ENCODE measurements at places on chromosomes 2 and 18.

DNA sequence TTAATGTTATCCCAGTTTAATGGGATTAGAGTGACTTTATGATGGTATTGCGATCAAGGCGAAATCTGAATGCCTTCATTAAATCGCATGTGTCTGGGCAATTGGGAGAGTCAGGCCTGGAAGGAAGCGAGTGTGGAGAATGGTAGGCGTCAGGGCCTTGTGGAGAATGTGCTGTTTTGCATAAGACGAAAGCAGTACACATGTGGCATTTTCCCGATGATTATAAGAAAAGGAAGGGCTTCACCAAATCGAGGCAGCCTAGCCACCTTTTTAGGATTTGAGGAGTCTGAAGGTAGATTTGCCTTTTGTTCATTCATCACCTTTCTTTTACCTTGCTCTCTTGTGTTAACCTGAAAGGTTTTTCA lies 1.0 kb downstream of the ZNF532 start:
- no peak for DNase-seq

GRCh38 chr2:85886141-85886540 lies 2.6 kb downstream of the ST3GAL5 start:
- no peak for DNase-seq

DNA sequence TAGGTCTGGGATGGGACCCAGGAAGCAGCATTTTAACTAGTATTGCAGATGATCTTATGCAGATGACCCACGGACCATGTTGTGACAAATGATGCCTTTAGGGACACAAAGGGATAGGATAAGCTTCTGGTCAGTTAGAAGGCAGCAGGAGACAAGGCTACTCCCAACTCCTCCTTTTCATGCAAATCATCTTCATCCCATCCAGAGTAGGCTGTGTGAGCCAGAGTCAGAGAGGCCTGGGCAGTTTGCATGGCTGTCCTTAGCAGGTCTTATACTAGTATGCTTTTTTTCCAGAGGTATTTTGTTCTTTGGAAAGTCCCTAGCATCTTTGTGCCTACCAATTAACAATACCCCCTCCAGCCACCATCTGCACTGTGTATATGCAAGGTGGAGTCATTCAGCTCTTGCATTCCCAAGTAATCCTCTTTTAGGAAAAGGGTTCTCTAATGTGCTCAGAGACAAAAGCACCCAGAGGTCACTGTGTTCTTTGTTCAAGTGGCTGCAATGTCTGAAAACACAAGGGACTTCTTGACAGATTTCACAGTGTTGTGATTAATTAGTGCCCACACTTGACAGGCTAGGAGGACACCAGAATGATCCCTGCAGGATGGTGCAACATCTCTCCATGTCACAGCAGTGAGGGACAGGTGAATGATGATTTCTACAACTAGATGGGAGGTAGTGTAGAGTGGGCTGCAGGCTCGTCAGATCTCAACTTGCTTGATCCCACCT lies 225.8 kb downstream of the NCKAP5 start:
- no peak for DNase-seq

DNA sequence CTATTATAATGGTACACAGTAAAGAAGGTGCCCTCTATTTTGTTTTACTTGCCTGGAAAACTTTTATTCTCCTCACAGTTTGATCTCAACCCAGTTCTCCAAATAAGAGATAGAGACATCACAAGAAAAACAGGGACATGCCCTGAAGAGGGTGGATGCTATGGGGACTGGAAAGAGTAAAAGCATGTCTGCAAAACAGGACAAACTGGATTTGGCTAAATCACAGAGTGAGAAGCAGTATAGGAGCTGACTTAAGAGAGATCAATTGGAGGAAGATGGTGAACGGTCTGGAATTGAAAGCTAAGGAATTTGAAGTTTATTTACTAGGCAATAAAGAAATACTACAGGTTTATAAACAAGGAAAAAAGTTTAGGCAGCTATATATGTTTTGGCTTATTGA lies 33.0 kb downstream of the SP140L start:
- DNase-seq = no peak

DNA sequence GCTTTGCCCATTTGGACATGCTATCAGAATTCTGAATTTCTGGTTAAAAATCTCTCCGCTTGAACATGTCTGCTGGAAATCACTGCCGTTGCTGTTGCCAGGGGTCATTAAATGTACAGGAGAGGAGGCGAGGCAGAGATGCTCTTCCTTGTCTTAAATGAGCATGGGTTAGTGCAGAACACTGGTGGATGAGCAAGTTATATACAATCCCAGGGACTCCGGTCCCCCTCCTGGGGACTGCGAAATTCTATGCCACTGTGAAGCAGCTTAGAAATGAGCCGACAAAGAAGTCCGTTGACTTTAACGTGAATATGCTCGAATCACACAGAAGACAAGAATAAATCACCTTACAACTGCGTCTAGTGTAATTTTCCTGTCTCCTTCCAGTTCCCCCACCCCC lies 95.1 kb upstream of the KLHL14 start:
- no peak for DNase-seq

GRCh38 chr18:7038330-7038851 lies 79.2 kb downstream of the LAMA1 start:
- DNase-seq = no peak

DNA sequence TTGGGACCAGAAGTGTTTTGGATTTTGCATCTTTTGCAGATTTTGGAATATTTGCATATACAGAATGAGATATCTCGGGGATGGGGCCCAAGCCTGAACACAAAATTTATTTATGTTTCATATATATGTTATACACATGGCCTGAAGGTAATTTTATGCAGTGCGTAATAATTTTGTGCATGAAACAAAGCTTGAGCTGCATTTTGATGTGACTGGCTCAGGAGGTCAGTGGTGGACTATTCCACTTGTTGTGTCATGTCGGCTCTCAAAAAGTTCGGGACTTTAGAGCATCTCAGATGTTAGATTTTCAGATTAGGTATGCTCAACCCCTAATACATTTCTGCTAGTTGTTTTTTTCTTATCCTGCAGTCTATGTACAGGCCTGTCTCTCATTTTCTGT lies 145.4 kb downstream of the FAM210A start:
- no peak for DNase-seq

GRCh38 chr2:13056259-13056843 lies 339.6 kb downstream of the TRIB2 start:
- DNase-seq = no peak

DNA sequence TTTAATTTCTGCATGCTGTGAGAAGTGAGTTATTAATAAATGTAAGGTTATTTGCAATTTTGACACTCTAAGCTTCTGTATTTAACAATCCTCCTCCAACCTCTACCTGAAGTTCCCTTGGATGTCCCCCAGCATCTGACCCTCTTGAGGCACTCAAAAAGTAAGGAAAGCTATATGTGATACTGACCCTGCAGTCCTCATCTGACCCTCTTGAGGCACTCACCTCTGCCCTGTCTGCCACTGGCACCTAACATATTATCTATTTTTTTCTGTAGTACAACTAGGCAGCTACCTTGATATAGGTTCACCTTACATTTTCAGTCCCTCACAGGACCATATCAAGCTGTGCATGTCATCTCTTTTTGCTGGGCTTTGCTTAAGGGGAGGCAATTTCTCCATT lies 583.4 kb upstream of the PKDCC start:
- no peak for DNase-seq

DNA sequence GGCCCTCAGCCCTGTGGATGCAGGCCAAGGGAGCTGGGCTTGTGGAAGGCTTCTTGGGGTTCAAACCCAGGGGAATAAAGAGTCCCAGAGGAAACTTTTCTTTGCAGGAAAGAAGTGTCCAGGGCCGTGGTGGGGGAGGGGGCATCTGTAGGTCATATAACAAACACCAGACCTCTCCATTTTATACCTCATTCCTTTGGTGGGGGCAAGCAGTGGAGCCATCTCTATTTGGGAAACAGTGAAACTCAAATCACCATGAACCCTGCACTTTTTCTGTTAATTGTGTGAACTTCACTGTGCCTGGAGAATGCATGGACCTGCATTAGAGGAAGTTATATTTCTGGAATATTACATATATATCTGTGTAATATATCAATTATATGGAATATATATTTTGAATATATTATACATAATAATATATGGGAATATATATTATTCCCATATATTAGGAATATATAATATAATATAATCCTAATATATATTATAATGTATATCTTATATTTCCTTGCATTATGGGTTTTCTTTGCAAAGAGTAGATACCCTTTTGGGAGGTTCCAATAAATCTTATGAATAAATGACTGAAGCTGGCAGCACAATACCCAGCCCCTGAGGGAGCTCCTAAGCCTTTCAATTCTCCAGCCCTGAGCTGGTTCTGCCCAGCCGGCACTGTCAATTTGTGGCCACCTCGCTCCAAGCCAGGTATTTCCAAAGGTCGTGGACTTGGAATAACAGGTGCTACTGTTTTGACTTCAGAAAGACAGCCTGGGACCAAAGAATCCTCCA lies 97.7 kb upstream of the PKDCC start:
- DNase-seq = no peak

DNA sequence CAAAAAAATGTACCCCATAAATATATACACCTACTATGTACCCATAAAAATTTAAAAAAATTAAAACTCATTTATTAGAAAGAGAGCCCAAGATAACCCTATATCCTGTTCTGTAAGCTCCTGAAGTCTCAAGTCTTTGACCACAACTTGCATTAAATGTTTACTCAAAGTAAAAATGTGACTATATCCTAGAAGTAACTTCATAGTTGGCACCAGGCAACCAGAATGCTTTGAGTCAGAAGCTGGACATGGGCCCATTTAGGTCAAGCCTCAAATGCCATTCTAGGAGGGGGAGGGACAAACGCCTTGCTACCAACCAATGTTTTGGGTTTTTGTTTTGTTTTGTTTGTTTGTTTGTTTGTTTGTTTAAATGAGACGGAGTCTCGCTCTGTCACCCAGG lies 9.3 kb upstream of the TBC1D8 start:
- DNase-seq = no peak

GRCh38 chr2:95074663-95075439 lies 46.8 kb downstream of the MRPS5 start:
- peak; percentile 89 for DNase-seq

- no peak for DNase-seq
Observed at GRCh38 chr2:96556441-96557330, 20.1 kb downstream of the ARID5A start.

GRCh38 chr2:68429311-68429826 lies 37.7 kb downstream of the FBXO48 start:
- no peak for DNase-seq

DNA sequence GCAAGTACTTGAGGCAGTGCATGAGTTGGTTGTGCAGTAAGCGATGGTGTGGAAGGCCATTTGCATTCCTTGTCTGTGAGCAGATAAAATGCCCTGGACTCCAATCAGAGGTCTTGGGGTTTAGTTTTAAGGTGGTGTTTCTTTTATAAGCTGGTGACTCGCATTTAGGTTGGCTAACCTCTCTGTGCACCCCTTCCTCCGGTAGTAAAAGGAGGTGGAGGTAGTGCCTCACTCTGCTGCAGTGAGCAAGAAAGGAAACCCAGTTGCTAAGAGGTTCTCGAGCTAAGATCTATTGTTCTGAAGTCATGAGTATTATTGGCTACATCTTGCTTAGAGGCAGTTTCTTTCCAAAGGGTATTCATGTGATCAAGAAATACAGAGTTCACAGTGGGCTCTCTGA lies 74.3 kb upstream of the EML6 start:
- no peak for DNase-seq

- no peak for DNase-seq
Observed at GRCh38 chr2:230925879-230926765, 1.1 kb upstream of the GPR55 start.

- DNase-seq = no peak
Observed at GRCh38 chr2:9983401-9984216, 32.1 kb downstream of the GRHL1 start.

GRCh38 chr2:20107776-20108175 lies 56.3 kb upstream of the LAPTM4A start:
- no peak for DNase-seq

DNA sequence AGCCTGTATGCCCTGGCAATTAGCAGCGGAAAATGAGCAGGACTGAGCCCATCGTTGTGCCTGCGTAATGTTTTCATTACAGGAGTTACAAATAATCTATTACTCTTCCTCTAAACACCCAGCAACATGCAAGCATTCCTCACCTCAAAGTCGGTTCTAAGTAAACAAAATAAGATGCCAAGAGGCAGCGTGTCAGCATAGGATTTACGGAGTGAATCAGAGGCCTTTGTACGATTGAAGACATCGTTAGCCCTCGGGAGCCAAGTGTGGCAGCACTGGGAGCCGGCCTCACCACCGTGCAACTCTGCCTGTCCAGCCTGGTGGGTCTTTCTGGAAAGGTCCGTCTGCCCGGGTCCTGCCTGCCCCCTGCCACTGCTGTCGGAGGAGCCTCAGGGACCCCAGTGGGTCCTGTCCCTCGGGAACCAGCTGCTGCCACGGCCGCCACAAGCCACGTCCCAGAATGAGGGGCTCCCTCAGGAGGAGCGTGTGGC lies 80.1 kb upstream of the CTDP1 start:
- DNase-seq = no peak

All from stimulated activated naive CD4-positive, alpha-beta T cell (primary cell).